ENCODE measurements at places on chromosomes 7 and 10. TPM values are rescaled to one million over a fixed set of nuclear protein-coding genes. Genes with fewer than 3 reads are reported as not detected.

GRCh38 chr10:20457649-20458048 is 439.5 kb downstream of the NEBL start:
- H3K36me3 ChIP-seq, result no peaks in the 10 kb centered on the region
- no peak overlapping the region for H3K4me3 ChIP-seq
- H3K27me3 ChIP-seq, result no peaks in the 10 kb centered on the region

DNA sequence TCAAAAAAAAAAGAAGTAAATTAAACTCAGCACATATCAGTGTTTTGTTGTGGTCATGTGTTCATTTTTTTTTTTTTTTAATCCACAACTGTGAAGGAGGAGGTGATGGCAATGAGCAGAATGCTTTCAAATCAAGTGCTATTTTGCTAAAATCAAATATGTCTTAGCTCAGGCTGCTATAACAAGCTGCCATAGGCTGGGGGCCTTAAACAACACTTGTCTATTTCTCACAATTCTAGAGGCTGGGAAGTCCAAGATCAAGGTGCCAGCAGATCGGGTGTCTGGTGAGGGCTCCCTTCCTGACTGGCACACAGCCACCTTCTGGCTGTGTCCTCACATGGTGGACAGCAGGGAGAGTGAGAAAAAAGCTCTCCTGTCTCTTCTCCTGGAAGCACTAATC is 203.9 kb downstream of the FAM107B start:
- H3K4me3 ChIP-seq, result peak overlapping the region; percentile 82
- peak overlapping the region; percentile 97 for H3K27ac ChIP-seq
- peaks cover 42% of the 10 kb centered on the region for H3K36me3 ChIP-seq
- no peak for DNase-seq
- no peaks in the 10 kb centered on the region for H3K27me3 ChIP-seq

DNA sequence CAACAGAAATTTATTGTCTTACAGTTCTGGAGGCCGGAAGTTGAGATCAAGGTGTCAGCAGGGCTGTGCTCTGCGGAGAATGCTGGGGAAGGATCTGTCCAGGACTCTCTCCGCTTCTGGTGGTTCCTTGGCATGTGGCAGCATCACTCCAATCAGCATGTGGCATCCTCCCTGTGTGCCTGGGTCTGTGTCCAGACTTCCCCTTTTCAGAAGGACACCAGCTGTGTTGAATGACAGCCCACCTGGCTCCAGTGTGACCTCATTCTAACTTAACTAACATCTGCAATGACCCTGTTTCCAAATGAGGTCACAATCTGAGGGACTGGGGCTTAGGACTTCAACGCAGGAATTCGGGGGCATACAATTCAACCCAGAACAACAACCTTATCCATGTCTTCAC is 141.9 kb downstream of the BMS1 start:
- DNase-seq, result no peak
- no peaks in the 10 kb centered on the region for H3K36me3 ChIP-seq
- no peak overlapping the region for H3K27ac ChIP-seq
- H3K4me3 ChIP-seq, result no peak overlapping the region
- H3K4me1 ChIP-seq, result no peaks in the 10 kb centered on the region

GRCh38 chr7:130695840-130696239 is 9.5 kb upstream of the TSGA13 start:
- H3K4me1 ChIP-seq, result no peaks in the 10 kb centered on the region
- no peaks in the 10 kb centered on the region for H3K36me3 ChIP-seq
- H3K27ac ChIP-seq, result no peak overlapping the region
- no peak overlapping the region for H3K4me3 ChIP-seq

- H3K36me3 ChIP-seq, result no peaks in the 10 kb centered on the region
- no peak overlapping the region for H3K27ac ChIP-seq
- H3K4me1 ChIP-seq, result no peaks in the 10 kb centered on the region
- no peak for DNase-seq
- H3K27me3 ChIP-seq, result peaks cover 7% of the 10 kb centered on the region
- H3K4me3 ChIP-seq, result no peak overlapping the region
These were observed 49.3 kb downstream of the PNLIPRP2 start for GRCh38 chr10:116669832-116670644.

GRCh38 chr7:99257675-99258074 is 15.0 kb upstream of the MYH16 start:
- H3K27ac ChIP-seq, result no peak overlapping the region
- H3K4me1 ChIP-seq, result no peaks in the 10 kb centered on the region
- H3K36me3 ChIP-seq, result no peaks in the 10 kb centered on the region
- no peak for DNase-seq
- no peak overlapping the region for H3K4me3 ChIP-seq

Gene RNF133
- not detected for total RNA-seq

Gene IDI2
- total RNA-seq, result not detected

Gene CDHR3
- 0.47 TPM for total RNA-seq

DNA sequence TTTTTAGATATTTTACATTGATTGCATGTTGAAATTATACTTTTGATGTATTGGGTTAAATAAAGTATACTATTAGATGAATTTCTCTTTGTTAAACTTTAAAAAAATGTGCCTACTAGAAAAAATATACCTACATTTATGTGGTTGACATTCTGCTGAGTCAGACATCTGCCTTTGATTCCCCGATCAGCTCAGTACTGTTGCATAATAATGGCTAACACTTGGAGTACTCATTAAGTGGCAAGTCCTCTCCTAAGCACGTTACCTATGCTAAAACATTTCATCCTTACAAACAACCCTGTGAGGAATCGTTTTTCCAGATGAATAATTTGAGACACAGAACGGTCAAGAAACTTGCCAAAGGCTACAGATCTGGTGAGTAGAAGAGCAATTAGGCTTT is 14.0 kb upstream of the SEM1 start:
- no peaks in the 10 kb centered on the region for H3K36me3 ChIP-seq
- H3K27ac ChIP-seq, result no peak overlapping the region
- DNase-seq, result no peak
- peaks cover 15% of the 10 kb centered on the region for H3K27me3 ChIP-seq
- no peak overlapping the region for H3K4me3 ChIP-seq

- H3K4me3 ChIP-seq, result peak overlapping the region; percentile 56
- peaks cover 14% of the 10 kb centered on the region for H3K36me3 ChIP-seq
- H3K27ac ChIP-seq, result peak overlapping the region; percentile 44
- H3K27me3 ChIP-seq, result no peaks in the 10 kb centered on the region
- peaks cover 56% of the 10 kb centered on the region for H3K4me1 ChIP-seq
These were observed 2.5 kb upstream of the MAP3K8 start for GRCh38 chr10:30431435-30431911.

Gene HOXA4
- not detected for total RNA-seq

GRCh38 chr10:68137171-68137570 is 27.9 kb downstream of the MYPN start:
- no peak overlapping the region for H3K27ac ChIP-seq
- H3K27me3 ChIP-seq, result peaks cover 13% of the 10 kb centered on the region
- no peak for DNase-seq
- H3K4me3 ChIP-seq, result no peak overlapping the region

Gene PPP1R17
- total RNA-seq, result not detected

Gene NOD1
- 13.1 TPM for total RNA-seq

Gene MEIG1
- not detected for total RNA-seq

GRCh38 chr10:89204621-89205185 is 2.4 kb downstream of the CH25H start:
- H3K4me3 ChIP-seq, result no peak overlapping the region
- H3K4me1 ChIP-seq, result peaks cover 9% of the 10 kb centered on the region

Data from activated T-helper 1 cell treated with anti-CD3 and anti-CD28 coated beads, Interleukin-12 subunit alpha, Interleukin-12 subunit beta, Interleukin-2, Interleukin-4 antibody, amounts not matched to agents 30 ng/mL and 10 ng/mL and 1 ng/mL, durations not matched to agents 14 hours and 24 hours and 36 hours (primary cell).